Activated CD4-positive, CD25-positive, alpha-beta regulatory T cell treated with anti-CD3 and anti-CD28 coated beads, Interleukin-2, amount 50 U/mL, for 24 hours (primary cell): ENCODE measurements at places on chromosomes 11 and 22.

GRCh38 chr22:27381552-27381951 is 420.0 kb downstream of the MN1 start:
- ATAC-seq = no peak

DNA sequence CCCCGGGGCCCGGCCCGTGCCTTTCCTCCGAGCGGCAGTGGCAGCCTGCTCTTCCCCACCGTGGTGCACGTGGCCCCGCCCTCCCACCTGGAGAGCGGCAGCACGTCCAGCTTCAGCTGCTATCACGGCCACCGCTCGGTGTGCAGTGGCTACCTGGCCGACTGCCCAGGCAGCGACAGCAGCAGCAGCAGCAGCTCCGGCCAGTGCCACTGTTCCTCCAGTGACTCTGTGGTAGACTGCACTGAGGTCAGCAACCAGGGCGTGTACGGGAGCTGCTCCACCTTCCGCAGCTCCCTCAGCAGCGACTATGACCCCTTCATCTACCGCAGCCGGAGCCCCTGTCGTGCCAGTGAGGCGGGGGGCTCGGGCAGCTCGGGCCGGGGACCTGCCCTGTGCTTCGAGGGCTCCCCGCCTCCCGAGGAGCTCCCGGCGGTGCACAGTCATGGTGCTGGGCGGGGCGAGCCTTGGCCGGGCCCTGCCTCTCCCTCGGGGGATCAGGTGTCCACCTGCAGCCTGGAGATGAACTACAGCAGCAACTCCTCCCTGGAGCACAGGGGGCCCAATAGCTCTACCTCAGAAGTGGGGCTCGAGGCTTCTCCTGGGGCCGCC is 11.9 kb downstream of the C22orf31 start:
- no peak for ATAC-seq

DNA sequence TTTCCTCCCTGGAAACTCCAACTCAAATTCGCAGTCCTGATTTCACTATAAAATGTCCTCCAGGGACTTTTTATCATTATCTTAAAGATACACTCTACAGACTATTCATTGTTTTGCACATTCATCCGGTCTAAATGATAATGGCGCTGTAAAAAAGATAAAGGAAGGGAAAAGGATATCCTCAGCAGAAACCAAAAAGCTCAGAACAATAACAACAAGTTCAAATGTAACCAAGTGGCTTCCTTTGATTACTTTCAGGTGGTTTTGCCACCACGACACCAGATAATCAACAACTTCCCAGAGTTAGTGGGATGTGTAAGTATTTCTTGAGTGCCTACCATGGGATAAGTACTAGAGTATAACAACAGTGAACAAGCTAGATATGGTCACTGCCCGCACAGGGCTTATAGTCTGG is 26.3 kb downstream of the PRCP start:
- ATAC-seq = no peak

DNA sequence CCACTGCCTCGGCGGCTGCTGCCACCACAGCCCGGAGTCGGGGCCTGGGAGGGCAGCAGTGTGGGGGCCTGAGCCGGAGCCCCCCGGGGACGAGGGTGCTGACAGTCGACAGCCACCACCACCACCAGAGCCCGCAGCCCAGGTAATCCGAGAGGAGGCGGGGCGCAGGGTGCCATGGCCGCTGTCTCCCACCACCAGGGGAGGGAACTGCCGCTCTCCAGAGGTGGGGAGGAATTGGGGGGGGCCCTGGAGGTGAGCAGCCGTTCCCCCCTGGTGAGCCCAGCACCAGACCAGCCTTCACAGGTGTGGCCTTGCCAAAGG is 12.6 kb downstream of the TRIOBP start:
- no peak for ATAC-seq

DNA sequence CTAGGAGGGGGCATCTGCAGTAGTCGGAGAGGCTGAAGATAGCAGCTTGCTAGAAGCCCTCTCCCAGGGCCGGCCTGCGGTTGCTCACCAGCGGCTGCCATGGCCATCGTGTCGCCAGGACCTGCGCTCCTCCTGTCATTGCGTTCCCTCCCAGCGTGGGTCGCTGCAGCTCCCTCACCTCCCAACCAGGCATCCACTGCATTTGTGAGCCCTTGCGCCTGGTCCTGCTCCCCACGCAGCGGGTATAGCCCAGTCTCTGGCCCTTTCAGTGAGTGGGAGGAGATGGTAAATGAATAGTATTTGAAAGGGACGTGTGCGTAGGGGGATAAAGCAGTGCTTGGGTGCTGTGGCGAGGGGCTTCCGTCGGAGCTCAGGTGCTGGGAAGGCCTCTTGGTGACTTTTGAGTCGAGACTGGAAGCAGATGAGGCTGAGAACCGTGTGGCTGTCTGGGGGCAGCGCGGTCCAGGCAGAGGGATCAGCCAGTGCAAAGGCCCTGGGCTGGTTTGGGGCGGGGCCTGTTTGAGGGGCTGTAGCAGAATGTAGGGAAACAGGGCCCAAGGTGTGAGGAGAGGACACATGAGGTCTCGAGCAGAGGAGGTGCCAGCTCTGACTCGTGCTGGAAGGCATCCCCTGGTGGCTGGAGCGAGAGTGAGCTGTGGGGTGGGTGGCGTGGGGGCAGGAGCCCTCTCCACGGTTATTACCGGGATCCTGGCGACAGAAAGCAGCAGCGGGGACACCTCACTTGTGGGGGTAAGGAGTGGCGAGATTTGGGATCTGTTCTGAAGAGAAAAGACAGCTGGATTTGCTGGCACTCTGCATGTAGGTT is 39.3 kb downstream of the LRP5 start:
- ATAC-seq = no peak

DNA sequence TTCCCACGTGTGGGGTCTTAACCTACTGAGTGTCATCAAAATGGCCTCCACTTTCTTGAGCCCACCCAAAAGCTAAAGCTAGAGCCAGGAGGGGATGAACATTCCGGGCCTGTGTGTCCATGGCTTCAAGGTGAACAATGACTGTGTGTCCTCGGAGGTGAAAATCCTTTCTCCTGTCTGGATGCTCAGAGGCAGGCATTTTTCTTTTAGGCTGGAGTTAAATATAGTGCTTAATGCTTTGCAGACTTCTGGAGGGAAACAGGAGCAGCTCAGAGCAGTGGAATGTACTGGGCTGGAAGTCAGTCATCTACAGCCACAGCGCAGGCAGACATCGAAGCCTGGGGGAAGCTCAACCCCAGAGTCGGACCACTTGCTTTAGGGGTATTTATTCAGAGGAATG is 68.6 kb upstream of the TMEM45B start:
- ATAC-seq = no peak

DNA sequence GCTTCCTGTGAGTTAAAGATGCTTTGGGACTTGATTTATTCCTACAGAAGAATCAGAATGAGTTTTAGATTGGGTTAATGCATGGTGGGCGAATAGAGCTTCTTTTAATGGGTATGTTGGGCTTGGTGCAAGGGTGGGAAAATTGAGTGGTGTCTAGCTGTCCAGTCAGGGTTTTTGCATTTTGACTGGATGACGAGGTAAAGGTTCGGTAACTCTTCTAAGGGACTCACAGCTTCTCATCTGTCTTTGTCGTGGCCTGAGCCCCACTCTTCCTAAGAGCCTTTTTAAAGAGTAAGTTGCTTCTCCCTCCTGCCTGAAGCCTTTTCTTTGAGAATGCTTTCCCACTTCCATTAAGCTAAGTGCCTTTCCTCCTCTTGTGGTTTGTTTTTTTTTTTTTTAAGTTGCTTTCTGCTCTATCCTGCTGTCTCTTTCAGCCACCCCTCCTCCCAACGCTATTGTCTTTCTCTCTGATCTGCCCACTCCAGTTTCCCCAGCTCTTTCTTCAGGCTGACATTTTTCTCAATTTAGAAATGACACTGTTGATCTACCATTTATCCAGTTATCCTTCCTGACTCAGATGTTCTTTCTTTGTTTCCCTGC is 1.1 kb downstream of the DPF2 start:
- no peak for ATAC-seq

DNA sequence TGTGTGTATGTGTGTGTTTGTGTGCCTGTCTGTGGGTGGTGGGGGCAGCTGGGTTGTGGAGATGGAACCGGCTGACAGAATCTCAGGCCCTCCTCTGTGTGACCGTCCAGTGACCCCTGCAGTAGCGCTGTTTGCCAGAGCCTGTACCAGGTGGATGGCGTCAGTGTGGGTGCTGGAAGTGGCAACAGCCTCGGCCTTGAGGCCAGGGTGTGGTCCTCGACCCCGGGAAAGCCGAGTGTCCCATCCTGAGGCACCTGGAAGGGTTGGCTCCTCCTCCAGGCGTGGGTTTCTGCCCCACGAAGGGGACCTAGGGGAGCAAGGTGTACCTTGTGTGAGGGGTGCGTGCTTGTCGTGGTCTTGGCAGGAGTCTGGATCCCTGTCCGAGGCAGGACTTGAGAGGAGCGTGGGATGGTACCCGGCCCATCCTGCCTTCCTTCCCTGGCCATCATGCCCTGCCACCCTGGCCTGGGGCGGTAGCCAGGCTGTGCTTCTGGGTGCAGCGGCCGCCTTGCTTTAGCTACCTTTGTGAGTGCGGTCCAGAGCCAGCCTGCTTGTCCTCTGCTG is 16.5 kb downstream of the TPCN2 start:
- ATAC-seq = no peak

DNA sequence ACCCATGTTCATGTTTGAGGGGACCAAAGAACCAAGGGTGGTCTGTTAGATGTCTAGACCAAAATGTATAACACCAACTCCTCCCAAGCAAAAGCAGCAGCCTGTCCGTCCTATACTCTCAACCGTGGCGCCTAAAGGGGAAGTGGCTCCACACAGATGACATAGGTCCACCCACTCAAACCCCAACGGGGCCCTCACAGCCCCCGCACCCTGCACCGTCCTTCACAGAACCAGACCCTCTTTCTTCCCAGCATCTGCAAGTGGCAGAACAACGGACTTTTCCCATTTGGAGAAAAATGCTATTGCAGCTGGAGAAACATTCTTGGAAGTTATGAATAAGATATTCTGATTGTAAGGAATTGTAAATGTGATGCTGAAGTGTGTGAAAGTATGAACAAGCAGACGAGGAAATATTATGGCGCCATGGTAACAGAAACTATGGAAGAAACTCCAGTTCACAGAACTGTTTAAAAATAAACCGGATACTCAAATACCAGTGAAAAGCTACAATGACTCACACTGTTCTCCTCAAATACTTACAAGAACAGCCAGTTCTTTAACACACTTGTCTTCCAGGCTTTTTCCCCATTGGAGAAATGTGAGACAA is 76.5 kb upstream of the ARFGAP3 start:
- ATAC-seq = peak; percentile 48

- no peak for ATAC-seq
Observed at GRCh38 chr22:41305646-41306045, 4.3 kb downstream of the ZC3H7B start.

DNA sequence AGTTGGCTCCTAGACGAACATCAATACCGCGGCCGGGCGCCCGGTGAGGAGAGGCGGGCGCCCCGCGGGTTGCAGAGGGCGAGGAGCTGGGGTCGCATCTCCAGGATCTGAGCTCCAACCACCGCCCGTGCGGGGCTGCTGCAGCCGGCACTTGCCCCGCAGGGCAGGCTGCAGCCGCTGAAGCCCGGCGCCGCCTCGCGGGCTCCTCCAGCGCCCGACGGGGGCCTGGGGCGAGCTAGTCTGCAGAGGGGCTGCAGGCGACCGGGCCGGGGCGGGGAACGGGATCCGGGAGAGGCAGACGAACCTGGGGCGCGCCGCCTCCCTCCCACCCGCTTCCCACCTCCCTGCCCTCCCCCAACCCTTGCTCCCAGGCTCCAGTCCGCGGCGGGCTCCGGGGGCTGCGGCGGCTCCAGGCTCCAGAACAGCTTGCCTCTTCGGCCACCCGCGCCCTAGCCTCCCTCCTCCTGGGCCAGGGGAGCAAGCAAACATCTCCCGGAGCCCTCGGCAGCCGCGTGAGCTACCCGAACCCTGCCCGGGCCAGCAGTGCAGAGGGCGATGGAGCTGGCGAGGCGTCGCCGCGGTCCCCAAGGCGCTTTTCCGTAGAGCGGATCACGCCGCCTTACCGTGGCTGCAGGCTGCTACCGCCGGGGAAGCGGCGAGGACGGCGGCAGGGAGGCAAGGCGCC is 802 bp downstream of the TENM4 start:
- no peak for ATAC-seq

DNA sequence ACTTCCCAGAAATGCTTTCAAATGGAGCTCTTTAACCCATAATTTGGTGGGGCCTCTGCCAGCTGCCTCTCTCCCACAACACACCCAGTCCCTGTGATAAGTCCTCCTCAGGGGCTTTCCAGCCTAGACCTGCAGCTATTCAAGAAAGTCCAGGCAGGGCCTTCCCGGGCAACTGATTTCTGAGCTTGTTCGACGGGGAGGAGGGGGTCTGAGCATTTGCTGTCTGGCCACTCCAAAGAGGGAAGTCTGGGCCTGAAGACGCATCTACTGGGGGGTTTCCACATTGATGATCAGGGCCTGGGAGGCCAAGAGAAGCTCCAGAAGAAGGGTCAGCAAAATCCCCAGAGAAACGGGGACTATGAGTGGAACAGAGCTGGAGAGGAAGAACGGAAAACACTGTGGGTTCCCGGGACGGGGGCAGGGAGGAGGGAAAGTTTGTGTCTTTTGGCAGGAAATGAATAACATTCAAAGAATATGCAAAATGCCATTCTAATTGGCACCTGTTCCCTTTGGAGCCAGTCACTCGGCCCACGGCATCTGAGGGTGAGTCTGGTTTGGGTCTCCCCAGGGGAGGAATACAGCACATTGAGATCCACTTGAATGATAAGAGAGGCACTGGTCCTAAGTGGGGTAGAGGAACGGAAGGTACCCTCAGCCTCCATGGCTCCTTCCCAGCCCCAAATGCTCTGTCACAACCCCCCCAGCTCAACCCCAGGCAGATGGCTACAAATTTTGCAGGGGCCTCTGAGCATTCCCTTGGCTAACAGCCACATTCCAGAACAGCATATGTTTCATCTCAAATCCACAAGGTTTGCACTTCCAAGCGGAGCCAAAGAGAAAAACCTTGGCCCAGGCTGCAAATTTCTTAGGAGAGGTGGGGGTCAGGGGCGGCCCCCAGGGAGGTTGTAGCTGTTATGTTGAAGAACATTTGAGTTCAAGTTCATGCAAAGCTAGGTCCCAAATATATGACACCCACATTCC is 72.0 kb downstream of the RPUSD4 start:
- ATAC-seq = no peak

DNA sequence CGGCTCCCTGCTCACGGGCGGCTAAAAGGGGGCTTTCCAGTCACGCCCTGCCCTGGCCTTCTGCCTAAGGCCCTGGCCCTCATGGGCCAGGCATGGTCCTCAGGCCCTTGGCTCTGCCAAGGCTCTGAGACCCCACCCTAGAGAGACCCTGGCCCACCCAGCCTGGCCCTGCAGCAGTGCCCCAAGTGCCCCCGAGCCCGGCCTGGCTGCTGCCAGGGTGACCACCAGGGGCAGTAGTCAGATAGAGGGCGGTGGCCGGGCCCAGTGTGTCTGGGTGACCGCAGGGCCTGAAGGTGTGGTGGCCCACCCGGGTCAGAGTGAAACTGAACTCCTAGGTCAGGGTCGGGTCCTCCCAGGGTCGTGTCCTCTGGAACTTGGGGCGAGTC is 29.4 kb upstream of the CCDC188 start:
- ATAC-seq = no peak
